ENCODE measurements at places on chromosomes 12 and 14. TPM values are rescaled to one million over a fixed set of nuclear protein-coding genes. Genes with fewer than 3 reads are reported as not detected.

The GARIN6 gene
- polyA plus RNA-seq = not detected

The BATF gene
- polyA plus RNA-seq = 104 TPM

The ANKS1B gene
- 15.1 TPM for polyA plus RNA-seq

The ZNF740 gene
- 3.0 TPM for polyA plus RNA-seq

The CSRNP2 gene
- 4.5 TPM for polyA plus RNA-seq

The RPGRIP1 gene
- not detected for polyA plus RNA-seq

The EFS gene
- polyA plus RNA-seq = not detected

The DICER1 gene
- 13.1 TPM for polyA plus RNA-seq

The FERMT2 gene
- not detected for polyA plus RNA-seq

The MYRFL gene
- not detected for polyA plus RNA-seq

The EGLN3 gene
- 0.24 TPM for polyA plus RNA-seq

The CCDC177 gene
- polyA plus RNA-seq = not detected

The ANG gene
- polyA plus RNA-seq = 0.95 TPM

The CLEC7A gene
- not detected for polyA plus RNA-seq

The ATN1 gene
- 0.60 TPM for polyA plus RNA-seq

The NID2 gene
- 0.74 TPM for polyA plus RNA-seq

The FLVCR2 gene
- polyA plus RNA-seq = 4.4 TPM

The BCL2L14 gene
- 1.9 TPM for polyA plus RNA-seq

The PMCH gene
- 5.8 TPM for polyA plus RNA-seq

The EPS8 gene
- 1.1 TPM for polyA plus RNA-seq

The KRT73 gene
- not detected for polyA plus RNA-seq

The NPAS3 gene
- not detected for polyA plus RNA-seq

The SERPINA1 gene
- 0.71 TPM for polyA plus RNA-seq

The POU6F1 gene
- 2.7 TPM for polyA plus RNA-seq

The MYH6 gene
- polyA plus RNA-seq = not detected

The DYRK2 gene
- polyA plus RNA-seq = 87.9 TPM

The SLCO1B1 gene
- not detected for polyA plus RNA-seq

The TAS2R20 gene
- polyA plus RNA-seq = not detected

The MMP19 gene
- not detected for polyA plus RNA-seq

The NELL2 gene
- polyA plus RNA-seq = 1.2 TPM

The NTS gene
- polyA plus RNA-seq = not detected

The PRKD1 gene
- not detected for polyA plus RNA-seq

Measured in CD4-positive, CD25-positive, alpha-beta regulatory T cell (primary cell).